ENCODE measurements at places on chromosomes 1 and 21.

GRCh38 chr1:36918604-36919003 is 115.7 kb downstream of the GRIK3 start:
- DNase-seq, result no peak

GRCh38 chr1:213268221-213268620 is 217.2 kb downstream of the RPS6KC1 start:
- DNase-seq, result no peak

- no peak for DNase-seq
These were observed 151.1 kb upstream of the CAMK1G start for GRCh38 chr1:209432443-209432825.

- DNase-seq, result no peak
These were observed 56.8 kb upstream of the ERRFI1 start for GRCh38 chr1:8082945-8083344.

- DNase-seq, result no peak
These were observed 40.2 kb downstream of the MX1 start for GRCh38 chr21:41466024-41466820.

DNA sequence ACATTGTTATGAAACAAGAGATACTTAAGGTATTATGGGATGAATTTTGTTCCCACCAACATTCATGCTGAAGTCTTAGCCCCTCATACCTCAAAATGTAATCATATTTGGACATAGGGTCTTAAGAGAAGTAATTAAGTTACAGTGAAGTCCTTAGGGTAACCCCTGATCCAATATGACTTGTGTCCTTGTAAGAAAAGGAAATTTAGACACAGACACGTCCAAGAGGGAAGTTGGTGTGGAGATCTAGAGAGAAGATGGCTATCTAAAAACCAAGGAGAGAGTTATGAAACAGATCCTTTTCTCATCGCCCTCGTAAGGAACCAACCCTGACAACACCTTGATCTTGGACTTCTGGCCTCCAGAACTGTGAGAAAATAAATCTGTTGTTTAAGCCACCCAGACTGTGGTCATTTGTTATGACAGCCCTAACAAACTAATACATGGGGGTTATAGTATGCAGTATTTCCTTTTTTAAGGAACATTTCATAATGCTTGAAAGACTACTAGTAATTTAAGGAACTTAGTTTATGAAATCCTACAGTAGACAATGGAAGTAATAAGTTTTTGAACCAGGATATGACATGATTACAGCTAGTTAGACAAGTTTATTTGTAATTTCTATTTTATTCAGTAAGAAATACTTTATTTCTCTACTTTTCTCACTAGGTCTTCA is 875.5 kb upstream of the ADGRL2 start:
- no peak for DNase-seq

DNA sequence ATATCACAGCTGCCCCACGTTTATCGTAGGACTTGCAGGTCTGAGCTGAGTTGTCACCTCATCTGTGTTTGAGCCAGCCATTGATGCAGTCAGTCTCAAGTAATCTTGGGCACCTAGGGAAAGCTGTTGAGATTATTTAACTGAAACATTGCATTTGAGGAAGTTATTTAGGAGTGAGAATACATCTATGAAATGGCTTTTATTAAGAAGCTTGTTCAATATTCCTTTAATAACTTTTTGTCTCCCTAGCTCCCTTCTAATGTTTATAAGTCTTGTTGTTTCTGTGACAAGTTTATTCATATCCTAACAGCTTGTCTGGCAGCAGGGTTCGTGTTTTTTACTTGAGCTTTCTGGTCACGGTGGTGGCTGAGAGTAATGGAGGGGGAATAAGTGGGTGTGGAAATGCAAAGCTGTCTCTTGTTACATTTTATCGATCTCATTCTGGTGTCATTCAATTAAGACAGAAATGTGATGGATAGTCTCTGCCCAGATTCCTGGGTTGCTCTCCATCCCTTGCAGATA is 555.9 kb downstream of the USP25 start:
- no peak for DNase-seq

DNA sequence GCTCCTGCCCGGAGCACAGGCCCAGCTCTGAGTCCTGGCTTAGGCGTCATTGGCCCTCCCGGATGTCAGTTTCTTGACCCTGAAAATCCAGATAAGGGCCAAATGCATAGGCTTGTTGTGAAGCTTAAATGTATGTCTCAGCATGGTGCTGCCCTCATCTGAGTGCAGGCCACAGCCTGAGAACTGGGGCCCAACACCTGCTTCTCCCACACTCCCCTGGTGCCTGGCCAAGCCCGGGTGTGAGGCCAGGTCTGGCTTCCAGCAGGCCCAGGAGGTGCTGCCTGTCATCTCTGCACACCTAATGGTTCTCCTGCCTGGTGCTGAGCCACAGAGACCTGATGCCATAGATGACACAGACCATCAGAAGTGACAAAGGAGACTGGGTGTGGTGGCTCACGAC is 14.0 kb downstream of the MX2 start:
- DNase-seq, result no peak

GRCh38 chr1:226957714-226958113 is 17.6 kb downstream of the COQ8A start:
- no peak for DNase-seq

- DNase-seq, result no peak
These were observed 130.6 kb downstream of the SNX7 start for GRCh38 chr1:98792123-98792522.

DNA sequence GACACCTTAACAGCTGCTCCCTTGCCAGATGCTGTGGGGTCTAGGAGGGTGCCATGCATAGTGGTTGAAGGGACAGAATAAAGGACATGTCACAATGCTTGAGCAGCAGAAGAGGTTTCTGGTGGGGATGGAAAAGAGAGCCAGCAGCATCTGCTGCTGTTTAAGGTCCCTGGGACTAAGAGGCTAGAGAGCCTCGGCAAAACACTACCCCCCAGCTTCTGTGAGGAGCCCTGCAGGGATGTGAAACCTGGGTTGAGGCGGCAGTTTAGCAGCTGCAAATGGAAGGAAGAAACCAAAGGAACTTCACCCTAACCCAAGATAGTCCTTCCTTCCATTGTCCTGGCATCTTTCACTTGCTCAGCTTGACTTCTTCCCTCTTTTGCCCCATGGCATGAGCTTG is 39.4 kb downstream of the PLXNA2 start:
- DNase-seq, result no peak

DNA sequence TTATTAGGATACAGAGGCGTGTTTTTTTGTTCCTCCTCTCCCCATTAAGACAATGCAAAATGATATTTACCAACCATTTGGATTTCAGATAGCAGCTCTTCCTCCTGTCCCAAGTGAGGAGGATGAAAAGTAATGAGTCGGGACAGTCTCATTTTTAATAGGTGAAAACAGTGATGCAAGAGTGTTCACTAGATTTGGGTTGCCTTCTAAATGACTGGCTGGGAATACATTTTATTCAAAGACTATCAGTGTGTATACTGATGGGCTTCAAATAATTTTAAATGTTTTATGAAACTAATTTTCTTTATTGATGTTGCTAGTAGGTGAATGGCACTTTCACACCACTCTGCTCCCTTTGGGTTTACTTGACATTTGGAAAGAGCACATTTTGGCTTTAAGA is 2.1 kb downstream of the RCOR3 start:
- DNase-seq, result no peak

- DNase-seq, result no peak
These were observed 24.0 kb upstream of the CCDC181 start for GRCh38 chr1:169451218-169451824.
